ENCODE measurements at places on chromosomes 2 and 18.
A peak's percentile ranks its signal among the peaks of the same experiment; 100 is the strongest.

GRCh38 chr2:40471866-40472265 is 20.0 kb upstream of the SLC8A1 start:
- no peak for DNase-seq

- no peak for DNase-seq
Observed at GRCh38 chr18:51559198-51559901, 361.9 kb upstream of the MEX3C start.

GRCh38 chr2:203242518-203242917 is 3.7 kb downstream of the CYP20A1 start:
- DNase-seq = no peak

DNA sequence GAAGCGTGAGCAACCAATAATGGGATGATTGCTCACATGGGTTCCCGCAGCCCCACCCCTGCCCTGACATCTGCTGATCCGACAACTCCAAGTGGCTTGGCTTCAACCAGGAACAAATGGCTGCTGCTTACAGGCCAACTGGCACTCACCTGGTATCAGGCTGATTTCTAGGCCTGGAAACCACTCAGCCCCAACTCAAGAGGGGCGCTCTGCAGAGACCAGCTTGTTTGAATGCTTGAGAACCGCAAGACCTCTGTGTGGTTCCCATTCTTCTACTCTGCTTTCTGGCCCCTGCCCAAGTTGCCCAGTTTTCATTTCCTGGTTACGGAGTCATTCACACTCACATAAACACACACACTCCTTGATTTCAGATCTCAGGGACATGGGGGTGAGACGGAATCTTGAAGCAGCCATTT is 52.0 kb downstream of the TNP1 start:
- DNase-seq = peak; percentile 88

- no peak for DNase-seq
Observed at GRCh38 chr2:50097148-50097547, 934.8 kb downstream of the NRXN1 start.

All from NCI-H446 treated with DMSO at 0.1 percent for 48 hours (cell line).